ENCODE measurements at places on chromosomes 11 and 22.
A peak's percentile ranks its signal among the peaks of the same experiment; 100 is the strongest.

DNA sequence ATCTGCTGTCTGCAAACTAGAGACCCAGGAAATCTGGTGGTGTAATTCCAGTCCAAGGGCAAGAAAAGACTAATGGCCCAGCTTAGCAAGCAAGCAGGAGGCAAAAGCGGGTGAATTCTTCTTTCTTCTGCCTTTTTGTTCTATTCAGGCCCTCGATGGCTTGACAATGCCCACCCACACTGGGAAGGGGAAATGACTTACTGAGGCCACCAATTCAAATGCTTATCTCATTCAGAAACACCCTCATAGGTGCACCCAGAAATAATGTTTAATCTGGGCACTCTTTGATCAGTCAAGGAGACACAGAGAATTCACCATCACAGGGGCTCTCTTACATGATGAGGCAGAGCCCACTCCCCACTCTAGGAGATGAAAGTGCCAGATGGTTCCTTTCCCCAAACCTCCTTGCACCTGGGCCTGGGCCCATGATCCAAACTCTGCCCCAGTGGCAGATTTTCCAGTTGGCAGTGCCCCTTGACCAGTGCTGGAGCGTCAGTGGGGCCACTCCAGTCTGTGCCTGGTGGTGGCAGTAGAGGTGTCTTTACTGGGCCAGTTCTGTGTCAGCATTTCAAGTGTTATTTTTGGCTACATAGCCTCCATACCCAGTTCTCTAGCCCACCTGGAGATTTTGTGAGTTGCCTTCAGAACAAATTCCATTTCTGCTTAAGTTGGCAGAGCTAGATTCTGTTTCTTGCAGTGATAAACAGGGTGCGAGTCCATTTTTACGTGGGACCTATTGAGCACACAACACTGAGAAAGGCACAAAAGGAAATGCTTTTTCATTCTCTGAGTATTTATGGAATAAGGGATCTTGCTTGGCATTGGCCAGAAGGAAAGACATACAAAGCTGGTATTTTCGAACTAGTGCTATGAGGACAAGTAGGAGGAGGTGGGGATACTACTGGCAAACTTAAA, 7.5 kb downstream of the ELMOD1 start:
- DNase-seq = peak; percentile 42

DNA sequence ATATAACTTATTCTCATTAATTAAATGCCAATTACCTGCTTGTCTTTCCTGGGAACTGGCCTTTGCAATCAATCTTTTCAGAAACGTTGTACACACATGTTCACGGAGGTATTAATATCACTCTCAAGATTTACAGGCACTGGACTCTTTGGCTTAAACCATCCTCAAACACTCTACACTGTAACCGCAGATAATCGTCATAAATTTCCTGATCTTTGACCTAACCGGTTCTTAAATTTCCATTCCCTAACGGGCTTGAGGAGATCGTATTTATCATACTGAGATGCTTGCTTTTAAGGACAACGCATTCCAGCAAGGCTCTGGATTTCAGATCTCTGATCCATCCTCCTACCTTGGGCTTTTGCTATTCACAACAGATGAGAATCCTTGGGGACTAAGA, 72.8 kb downstream of the ARL14EP start:
- no peak for DNase-seq

DNA sequence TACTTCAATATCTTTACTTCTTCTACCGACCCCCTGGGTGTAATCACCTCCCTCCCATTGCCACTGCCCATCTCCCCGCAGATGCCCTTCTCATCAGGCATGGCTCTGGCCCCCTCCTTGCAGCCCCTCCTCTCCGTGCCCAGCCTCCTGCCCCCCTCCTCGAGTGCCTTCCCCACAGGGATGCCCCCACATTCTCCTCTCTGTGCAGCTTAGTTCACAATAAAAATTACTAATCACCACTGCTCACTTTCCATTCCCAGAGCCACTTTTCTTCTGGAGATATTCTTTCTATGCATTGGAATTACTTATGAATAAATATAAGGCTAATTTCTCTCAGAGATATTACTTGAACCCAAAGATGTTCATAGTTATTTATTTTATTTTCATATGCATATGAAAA, 22.1 kb downstream of the IFITM10 start:
- DNase-seq = no peak

DNA sequence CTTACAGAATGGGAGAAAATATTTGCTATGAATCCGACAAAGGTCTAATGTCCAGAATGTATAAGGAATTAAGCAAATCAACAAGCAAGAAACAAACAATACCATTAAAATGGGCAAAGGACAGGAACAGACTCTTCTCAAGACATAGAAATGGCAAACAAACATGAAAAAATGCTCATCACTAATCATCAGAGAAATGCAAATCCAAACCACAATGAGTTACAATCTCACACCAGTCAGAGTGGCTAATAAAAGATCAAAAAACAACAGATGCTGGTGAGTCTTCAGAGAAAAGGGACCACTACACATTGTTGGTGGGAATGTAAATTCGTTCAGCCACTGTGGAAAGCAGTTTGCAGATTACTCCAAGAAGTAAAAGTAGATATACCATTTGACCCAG, 382.0 kb upstream of the ANO3 start:
- no peak for DNase-seq

DNA sequence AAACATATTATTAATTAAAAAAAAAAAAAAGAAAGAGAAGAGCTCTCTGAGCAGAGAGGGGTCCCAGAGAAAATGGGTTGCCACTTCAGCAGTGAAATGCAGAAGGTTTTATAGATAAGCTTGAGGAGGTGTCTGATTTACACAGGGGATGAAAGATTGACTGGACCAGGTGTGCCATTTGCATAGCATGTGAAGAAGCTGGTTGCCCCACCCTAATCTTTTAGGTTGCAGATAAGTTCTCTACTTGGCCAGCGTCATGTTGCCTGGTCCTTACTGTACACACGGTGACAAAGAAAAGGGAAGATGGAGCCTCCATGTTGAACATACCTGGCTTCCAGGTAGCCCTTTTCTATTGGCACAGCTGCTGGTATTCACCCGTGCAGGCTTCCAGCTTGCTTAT, 41.4 kb downstream of the MS4A2 start:
- no peak for DNase-seq
